ENCODE measurements at places on chromosomes 7 and 10. TPM values are rescaled to one million over a fixed set of nuclear protein-coding genes. Genes with fewer than 3 reads are reported as not detected.

The MACROH2A2 gene
- total RNA-seq = 7.1 TPM

The RAB18 gene
- 27.9 TPM for total RNA-seq

The TAS2R3 gene
- 2.7 TPM for total RNA-seq

- no peak overlapping the region for H3K4me3 ChIP-seq
- H3K36me3 ChIP-seq = no peaks in the 10 kb centered on the region
- no peaks in the 10 kb centered on the region for H3K4me1 ChIP-seq
- no peaks in the 10 kb centered on the region for H3K27me3 ChIP-seq
These were observed 362.9 kb downstream of the MAGI2 start for GRCh38 chr7:79090543-79090942.

The DNA2 gene
- total RNA-seq = 2.7 TPM

The OR6B1 gene
- total RNA-seq = not detected

GRCh38 chr7:142568435-142569097 lies 180.7 kb upstream of the PRSS1 start:
- H3K27ac ChIP-seq = no peak overlapping the region
- no peak overlapping the region for H3K4me3 ChIP-seq
- no peaks in the 10 kb centered on the region for H3K27me3 ChIP-seq
- DNase-seq = no peak
- H3K4me1 ChIP-seq = no peaks in the 10 kb centered on the region

The MYO3A gene
- total RNA-seq = 0.15 TPM

DNA sequence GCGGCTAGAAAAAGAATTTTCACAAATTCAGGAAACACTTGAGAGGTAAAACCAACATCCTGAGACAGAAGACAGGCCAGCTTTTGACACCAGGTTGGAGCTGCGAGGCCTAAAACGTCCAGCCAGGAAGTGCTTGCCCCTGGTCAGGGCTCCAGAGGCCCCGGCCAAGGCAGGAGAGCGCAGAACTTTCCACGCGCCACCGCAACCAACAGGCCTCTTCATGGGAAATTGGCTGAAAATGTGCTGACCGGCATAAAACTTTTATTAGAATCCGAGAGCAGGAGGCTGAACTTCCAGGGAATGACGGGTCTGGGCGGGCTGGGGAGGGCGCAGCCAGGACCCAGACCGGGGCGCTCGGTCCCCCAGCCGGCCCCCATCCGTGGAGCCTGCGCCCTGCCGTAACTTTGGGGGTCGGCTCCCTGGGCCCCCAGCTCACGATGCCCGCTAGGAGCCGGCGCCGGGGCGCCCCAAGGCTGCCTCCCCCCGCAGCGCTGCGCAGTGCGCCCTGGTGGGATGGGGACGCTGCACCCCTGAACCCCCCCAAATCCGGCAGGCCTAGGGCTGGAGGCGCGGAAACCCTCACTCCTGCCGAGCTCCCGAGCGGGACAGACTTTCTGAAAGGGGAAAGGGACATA lies 414.0 kb upstream of the MKI67 start:
- H3K27ac ChIP-seq = no peak overlapping the region
- H3K4me1 ChIP-seq = no peaks in the 10 kb centered on the region
- no peak for DNase-seq
- no peak overlapping the region for H3K4me3 ChIP-seq
- no peaks in the 10 kb centered on the region for H3K27me3 ChIP-seq
- H3K36me3 ChIP-seq = no peaks in the 10 kb centered on the region

- no peak overlapping the region for H3K27ac ChIP-seq
- no peaks in the 10 kb centered on the region for H3K4me1 ChIP-seq
- no peaks in the 10 kb centered on the region for H3K36me3 ChIP-seq
- no peak overlapping the region for H3K4me3 ChIP-seq
- H3K27me3 ChIP-seq = no peaks in the 10 kb centered on the region
- DNase-seq = no peak
These were observed 15.5 kb downstream of the CARD11 start for GRCh38 chr7:3028071-3028757.

The STAG3 gene
- total RNA-seq = 1.5 TPM

The TRPV5 gene
- not detected for total RNA-seq

The SPAM1 gene
- total RNA-seq = not detected

DNA sequence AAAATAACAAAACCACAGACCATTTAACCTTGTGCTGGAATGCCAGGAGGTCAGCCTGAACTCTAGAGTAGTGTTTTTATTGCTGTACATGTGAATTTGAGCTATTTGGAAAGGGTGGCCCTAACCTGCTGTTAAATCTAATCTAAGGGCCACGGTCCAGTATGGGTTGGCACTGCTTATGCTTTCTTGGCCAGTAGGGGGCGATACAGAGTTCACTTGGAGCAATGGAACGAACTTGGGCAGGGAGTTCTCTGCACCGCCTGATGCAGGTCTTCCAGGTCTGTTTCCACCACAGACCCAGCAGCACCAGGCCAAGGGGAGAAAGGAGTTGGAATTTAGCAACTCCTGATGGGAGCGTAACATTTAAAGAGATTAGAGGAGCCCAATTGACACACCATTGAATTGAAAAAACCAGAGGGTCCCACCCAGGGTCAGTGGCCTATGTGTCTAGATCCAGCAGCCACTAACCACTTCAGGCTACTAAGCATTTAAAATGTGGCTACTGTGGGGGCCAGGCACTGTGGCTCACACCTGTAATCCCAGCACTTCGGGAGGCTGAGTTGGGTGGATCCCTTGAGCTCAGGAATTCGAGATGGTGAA lies 75.7 kb upstream of the EFCAB10 start:
- no peak for DNase-seq

DNA sequence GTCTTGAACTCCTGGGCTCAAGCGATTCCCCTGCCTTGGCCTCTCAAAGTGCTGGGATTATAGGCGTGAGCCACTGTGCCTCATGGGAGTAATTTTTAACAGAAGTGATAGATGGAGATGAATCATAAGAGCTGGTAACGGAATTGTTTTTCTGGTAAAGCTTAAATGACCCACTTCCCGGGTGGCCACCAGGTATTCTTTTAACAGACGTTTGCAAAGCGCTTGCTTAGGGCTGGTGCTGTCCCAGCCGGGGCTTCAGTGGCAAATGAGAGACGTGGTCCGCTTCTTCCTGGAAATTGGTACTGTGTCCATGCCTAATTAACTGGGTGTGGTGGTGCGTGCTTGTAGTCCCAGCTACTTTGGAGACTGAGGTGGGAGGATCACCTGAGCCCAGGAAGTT lies 23.5 kb downstream of the CAMK1D start:
- no peaks in the 10 kb centered on the region for H3K27me3 ChIP-seq
- H3K36me3 ChIP-seq = no peaks in the 10 kb centered on the region
- no peak overlapping the region for H3K27ac ChIP-seq

The CFTR gene
- total RNA-seq = 27.7 TPM

The LEP gene
- not detected for total RNA-seq

GRCh38 chr7:158395780-158396278 lies 191.8 kb downstream of the PTPRN2 start:
- no peaks in the 10 kb centered on the region for H3K36me3 ChIP-seq
- DNase-seq = peak; percentile 67
- H3K4me3 ChIP-seq = no peak overlapping the region
- no peaks in the 10 kb centered on the region for H3K27me3 ChIP-seq
- no peak overlapping the region for H3K27ac ChIP-seq

- no peak overlapping the region for H3K4me3 ChIP-seq
- no peak overlapping the region for H3K27ac ChIP-seq
These were observed 45.5 kb upstream of the CYTH3 start for GRCh38 chr7:6317797-6318438.

GRCh38 chr10:71274901-71275796 lies 43.9 kb upstream of the SLC29A3 start:
- peaks cover 15% of the 10 kb centered on the region for H3K4me1 ChIP-seq
- no peak overlapping the region for H3K4me3 ChIP-seq
- H3K36me3 ChIP-seq = no peaks in the 10 kb centered on the region
- DNase-seq = no peak
- H3K27me3 ChIP-seq = no peaks in the 10 kb centered on the region

DNA sequence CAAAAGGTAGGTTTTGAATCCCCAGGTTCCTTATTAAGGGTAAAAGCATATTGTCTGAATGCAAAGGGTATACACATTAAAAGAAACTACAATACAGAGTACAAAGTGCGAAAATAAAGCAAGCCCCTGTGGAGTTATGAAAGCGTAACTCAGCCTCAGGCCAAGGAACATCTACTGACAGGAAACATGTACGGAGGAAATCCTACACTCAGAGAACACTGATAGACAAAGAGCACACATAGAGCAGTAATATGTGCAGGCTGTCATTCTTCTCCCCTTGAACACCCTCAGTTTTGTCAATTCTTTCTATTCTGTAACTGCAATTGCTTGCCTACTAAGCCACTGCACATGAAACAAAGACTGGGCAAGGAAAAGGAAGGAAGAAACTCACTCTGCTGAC lies 150.2 kb downstream of the DGKB start:
- no peaks in the 10 kb centered on the region for H3K27me3 ChIP-seq
- H3K4me1 ChIP-seq = no peaks in the 10 kb centered on the region

The CHST3 gene
- total RNA-seq = 14.3 TPM

GRCh38 chr7:23912065-23912464 lies 202.0 kb downstream of the STK31 start:
- no peak for DNase-seq
- no peaks in the 10 kb centered on the region for H3K27me3 ChIP-seq
- no peaks in the 10 kb centered on the region for H3K4me1 ChIP-seq
- no peak overlapping the region for H3K4me3 ChIP-seq
- H3K27ac ChIP-seq = no peak overlapping the region
- no peaks in the 10 kb centered on the region for H3K36me3 ChIP-seq

- no peaks in the 10 kb centered on the region for H3K36me3 ChIP-seq
- no peak for DNase-seq
- H3K27me3 ChIP-seq = no peaks in the 10 kb centered on the region
- no peak overlapping the region for H3K27ac ChIP-seq
- H3K4me1 ChIP-seq = no peaks in the 10 kb centered on the region
These were observed 237.3 kb downstream of the MAD1L1 start for GRCh38 chr7:1995426-1995825.

The MCMBP gene
- 33.5 TPM for total RNA-seq

The NKX1-2 gene
- total RNA-seq = not detected

DNA sequence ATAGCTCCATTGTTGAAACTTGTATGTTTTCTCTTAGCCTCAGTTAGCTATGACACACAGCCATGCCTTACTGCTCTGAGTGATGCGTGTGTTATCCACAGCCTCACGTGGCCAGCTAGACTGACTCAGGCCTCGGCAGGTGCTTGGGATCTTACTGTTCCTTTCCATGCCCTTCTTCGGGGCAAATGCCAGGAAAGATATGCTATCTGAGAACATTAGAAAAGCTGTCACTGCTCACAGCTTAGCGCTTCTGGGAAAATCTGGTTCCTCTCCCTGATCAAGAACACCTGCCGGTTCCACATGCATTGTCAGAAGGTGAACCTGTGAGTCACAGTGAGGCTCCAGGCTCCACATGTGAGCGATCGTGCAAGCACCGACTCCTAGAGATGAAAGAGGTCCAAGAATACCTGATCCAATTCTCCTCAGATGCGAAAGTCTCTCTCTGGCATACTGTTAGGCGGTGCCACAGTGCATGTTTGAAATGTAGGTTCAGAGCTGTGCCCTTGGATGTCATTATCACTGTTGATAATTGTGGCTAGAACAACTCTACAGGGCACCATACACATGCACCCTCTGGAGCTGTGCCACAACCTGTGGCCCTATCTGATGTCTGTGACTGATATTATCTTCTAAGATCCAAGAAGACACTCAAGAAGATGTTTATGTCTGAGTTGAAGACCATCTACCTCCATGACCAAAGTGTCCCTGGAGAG lies 247.8 kb upstream of the IGFBP3 start:
- no peaks in the 10 kb centered on the region for H3K36me3 ChIP-seq
- no peaks in the 10 kb centered on the region for H3K27me3 ChIP-seq
- DNase-seq = no peak
- no peak overlapping the region for H3K4me3 ChIP-seq
- no peaks in the 10 kb centered on the region for H3K4me1 ChIP-seq

GRCh38 chr7:124084024-124084423 lies 51.2 kb upstream of the TMEM229A start:
- H3K27ac ChIP-seq = no peak overlapping the region
- H3K27me3 ChIP-seq = no peaks in the 10 kb centered on the region
- H3K36me3 ChIP-seq = no peaks in the 10 kb centered on the region

The SPDYE6 gene
- not detected for total RNA-seq

- DNase-seq = no peak
- peak overlapping the region; percentile 87 for H3K27ac ChIP-seq
- H3K27me3 ChIP-seq = no peaks in the 10 kb centered on the region
These were observed 40.0 kb upstream of the PFKFB3 start for GRCh38 chr10:6162589-6163356.

GRCh38 chr7:33276325-33276724 lies 147.0 kb downstream of the BBS9 start:
- peaks cover 6% of the 10 kb centered on the region for H3K36me3 ChIP-seq
- no peak overlapping the region for H3K27ac ChIP-seq
- DNase-seq = no peak
- no peak overlapping the region for H3K4me3 ChIP-seq
- no peaks in the 10 kb centered on the region for H3K27me3 ChIP-seq

The GPR141 gene
- 4.4 TPM for total RNA-seq

The SLC13A4 gene
- not detected for total RNA-seq

DNA sequence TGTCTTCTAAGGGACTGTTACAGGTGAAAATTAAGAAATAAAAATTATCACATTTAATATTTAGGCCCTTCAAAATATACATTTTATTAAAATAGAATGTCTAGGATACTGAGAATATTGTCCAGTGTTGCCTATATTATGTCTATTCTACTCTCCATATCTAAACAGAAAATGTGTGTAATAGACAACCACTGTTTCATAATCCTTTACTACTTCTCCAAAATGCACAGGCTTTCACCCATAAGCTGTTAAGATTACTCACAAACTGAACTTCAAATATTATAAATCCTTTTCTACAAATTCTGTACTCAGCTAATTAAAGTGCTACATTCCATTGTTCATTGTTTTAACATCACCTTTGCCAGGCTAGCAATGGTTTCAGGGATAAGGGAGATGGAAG lies 56.7 kb upstream of the TFEC start:
- H3K36me3 ChIP-seq = no peaks in the 10 kb centered on the region
- no peaks in the 10 kb centered on the region for H3K27me3 ChIP-seq
- H3K4me1 ChIP-seq = no peaks in the 10 kb centered on the region
- no peak for DNase-seq
- no peak overlapping the region for H3K4me3 ChIP-seq

- no peaks in the 10 kb centered on the region for H3K36me3 ChIP-seq
- H3K27me3 ChIP-seq = no peaks in the 10 kb centered on the region
- no peaks in the 10 kb centered on the region for H3K4me1 ChIP-seq
- no peak for DNase-seq
- no peak overlapping the region for H3K4me3 ChIP-seq
- H3K27ac ChIP-seq = no peak overlapping the region
These were observed 14.1 kb upstream of the MYPN start for GRCh38 chr10:68095153-68095552.

- no peaks in the 10 kb centered on the region for H3K27me3 ChIP-seq
- H3K27ac ChIP-seq = peak within 1 kb of the TSS; percentile 65
- H3K4me1 ChIP-seq = peaks cover 13% of the 10 kb centered on the region
- H3K36me3 ChIP-seq = no peaks in the 10 kb centered on the region
- DNase-seq = peak; percentile 67
These were observed at the start of gene ZNF485 for GRCh38 chr10:43606323-43607198. Gene ZNF485, plus strand, starts transcription at chr10:43606438. Its CDS starts 613 bp downstream, at chr10:43607051.

GRCh38 chr7:23418046-23418445 lies 52.2 kb downstream of the IGF2BP3 start:
- DNase-seq = no peak
- no peak overlapping the region for H3K27ac ChIP-seq
- no peaks in the 10 kb centered on the region for H3K27me3 ChIP-seq
- no peaks in the 10 kb centered on the region for H3K36me3 ChIP-seq
- H3K4me3 ChIP-seq = no peak overlapping the region

The CTAGE15 gene
- 0.20 TPM for total RNA-seq

GRCh38 chr10:113978802-113979201 lies 64.9 kb upstream of the ADRB1 start:
- no peaks in the 10 kb centered on the region for H3K36me3 ChIP-seq
- no peak for DNase-seq
- H3K4me3 ChIP-seq = no peak overlapping the region

The NRCAM gene
- 3.1 TPM for total RNA-seq

Data from upper lobe of left lung (tissue), 6 donors.